Activated naive CD8-positive, alpha-beta T cell treated with anti-CD3 and anti-CD28 coated beads, Interleukin-2, amount 10 ng/mL, durations not matched to agents 7 days and 5 days (primary cell): ENCODE measurements at places on chromosomes 6 and 20.

DNA sequence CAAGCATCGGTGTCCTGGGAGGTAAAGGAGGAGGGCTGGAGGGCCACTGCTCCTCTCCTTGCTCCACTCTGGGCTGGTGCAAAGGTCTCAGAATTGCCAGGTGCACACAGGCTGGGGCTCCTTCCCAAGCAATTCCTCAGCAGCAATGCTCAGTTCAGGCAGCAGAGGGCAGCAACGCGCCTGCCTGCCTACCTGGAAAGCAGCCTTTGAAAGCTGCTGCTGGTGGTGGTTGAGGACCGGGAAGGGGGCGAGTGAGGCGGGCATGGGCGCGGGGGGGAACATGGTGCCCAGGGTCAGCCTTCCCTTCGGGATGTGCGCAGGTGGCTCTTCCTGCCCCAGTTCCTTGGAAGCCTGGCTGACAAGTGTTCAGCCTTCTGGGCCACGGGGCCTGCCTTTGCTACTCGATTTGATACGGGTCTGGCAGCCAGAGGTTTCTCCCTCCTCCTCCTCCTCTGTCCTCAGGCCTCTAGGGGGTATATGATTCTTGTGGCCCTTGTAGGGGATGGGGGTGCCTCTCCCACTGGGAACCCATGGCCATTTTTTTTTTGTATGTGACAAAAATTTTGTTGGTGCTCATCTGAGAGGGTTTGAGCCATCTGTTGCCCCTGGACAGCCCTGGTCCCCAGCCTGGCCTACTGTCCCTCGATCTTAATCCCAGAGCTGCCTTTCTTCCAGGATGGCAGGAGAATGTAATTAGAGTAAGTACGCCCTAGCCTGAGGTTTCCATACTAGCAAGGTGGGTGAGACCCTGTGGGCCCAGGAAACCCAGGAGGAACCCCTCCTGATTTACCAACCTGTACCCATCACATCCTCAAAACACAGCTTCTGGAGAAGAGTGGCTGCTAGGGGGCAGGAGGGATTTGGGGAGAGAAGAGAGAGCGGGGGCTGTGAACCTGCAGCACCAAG lies 20.1 kb downstream of the MRPS18A start:
- peak; percentile 88 for DNase-seq

DNA sequence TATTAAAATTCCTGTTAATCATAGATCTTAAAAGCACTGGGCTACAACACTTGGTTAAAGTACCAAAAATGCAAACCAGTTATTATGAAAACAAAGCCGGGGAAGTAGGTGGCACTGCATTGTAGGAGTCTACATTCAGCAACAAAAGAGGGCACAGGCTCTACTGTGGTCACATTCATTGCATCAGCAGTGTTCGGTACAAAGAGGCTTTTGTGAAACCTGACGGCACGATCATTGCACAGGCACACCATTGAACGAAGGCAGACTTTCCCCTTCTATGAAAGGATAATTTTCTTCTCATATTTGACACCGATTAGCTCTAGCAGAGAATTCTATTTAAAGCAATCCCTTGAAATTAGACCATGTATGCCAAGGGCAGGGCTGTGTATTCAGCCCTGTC lies 44.6 kb upstream of the AGPAT4 start:
- no peak for DNase-seq

- no peak for DNase-seq
Observed at GRCh38 chr6:75466636-75467035, 27.0 kb downstream of the FILIP1 start.

GRCh38 chr6:38184585-38185080 lies 365.1 kb downstream of the ZFAND3 start:
- no peak for DNase-seq

- DNase-seq: no peak
Observed at GRCh38 chr20:64167676-64168075, 3.4 kb downstream of the MYT1 start.

GRCh38 chr20:39108746-39109145 lies 146.6 kb downstream of the DHX35 start:
- DNase-seq: no peak

DNA sequence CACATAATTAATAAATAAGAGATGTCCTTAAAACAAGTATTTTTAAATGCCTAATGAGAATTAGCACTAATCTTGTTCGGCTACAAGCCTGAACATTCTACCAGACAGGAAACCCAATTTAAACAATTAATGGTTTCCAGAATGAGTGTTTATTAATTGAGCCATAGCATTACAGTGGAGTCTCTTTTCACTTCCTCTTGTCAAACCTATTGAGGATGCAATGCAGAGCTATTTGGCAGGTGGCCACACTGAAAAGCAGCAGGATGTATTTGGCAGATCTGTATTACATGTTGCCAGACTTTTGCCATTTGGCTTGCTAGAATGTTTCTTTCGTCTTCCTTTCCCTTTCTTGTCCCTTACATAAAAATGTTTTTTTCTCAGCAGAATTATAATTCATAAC lies 475.2 kb upstream of the MARCKS start:
- no peak for DNase-seq

GRCh38 chr6:71678091-71678490 lies 208.3 kb upstream of the RIMS1 start:
- DNase-seq: no peak

- DNase-seq: peak; percentile 86
Observed at GRCh38 chr6:160520043-160520904, 143.8 kb downstream of the LPA start.

GRCh38 chr6:110329714-110330436 lies 28.3 kb downstream of the METTL24 start:
- no peak for DNase-seq
